Activated T-helper 1 cell treated with anti-CD3 and anti-CD28 coated beads, Interleukin-12 subunit alpha, Interleukin-12 subunit beta, Interleukin-2, Interleukin-4 antibody, amounts not matched to agents 30 ng/mL and 10 ng/mL and 1 ng/mL, durations not matched to agents 14 hours and 24 hours and 36 hours (primary cell): ENCODE measurements at places on chromosomes 3 and 15.
A peak's percentile ranks its signal among the peaks of the same experiment; 100 is the strongest.

- no peak overlapping the region for H3K4me3 ChIP-seq
- DNase-seq = no peak
- H3K36me3 ChIP-seq = peaks cover 22% of the 10 kb centered on the region
- no peaks in the 10 kb centered on the region for H3K4me1 ChIP-seq
These were observed 39.6 kb downstream of the NIPA2 start for GRCh38 chr15:22878103-22878502.

DNA sequence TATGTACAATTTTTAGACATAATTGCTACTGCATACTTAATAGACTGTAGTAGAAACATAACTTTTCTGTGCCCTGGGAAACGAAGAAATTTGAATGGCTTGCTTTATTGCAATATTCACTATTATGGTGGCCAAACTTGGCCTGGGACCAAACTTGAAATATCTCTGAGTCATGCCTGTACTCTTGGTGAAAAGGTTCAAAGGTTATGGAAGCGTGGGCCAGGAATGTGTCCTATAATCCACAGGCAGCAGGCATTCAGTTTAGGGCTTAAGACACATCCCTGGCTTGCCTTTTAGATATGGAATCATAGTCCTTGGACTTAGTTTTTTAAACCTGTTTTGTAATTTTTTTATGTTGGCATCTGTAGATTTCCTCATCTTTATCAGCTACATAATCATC is 124.3 kb downstream of the LRIG1 start:
- H3K27ac ChIP-seq = no peak overlapping the region
- H3K4me3 ChIP-seq = no peak overlapping the region
- no peaks in the 10 kb centered on the region for H3K27me3 ChIP-seq
- peaks cover 40% of the 10 kb centered on the region for H3K36me3 ChIP-seq
- peaks cover 9% of the 10 kb centered on the region for H3K4me1 ChIP-seq
- DNase-seq = no peak

DNA sequence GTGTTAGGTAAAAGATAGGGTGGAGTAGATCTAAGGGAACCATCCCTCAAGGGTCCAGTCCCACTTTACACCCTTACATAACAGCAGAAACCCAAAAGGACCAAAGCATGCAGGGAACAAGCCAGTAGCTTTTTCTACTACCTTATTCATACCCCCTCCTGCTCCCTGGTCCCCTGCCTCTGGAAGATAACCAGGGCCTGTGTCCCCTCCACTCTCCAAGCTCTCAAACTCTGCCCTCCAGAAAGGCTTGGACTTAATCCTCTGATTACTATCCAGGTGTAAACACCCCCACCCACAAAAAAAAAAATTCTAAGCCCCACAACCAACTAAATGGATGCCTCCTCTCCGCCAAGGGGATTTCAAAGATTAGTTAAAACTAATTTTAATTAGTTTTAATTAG is 33.9 kb upstream of the STRIT1 start:
- peaks cover 1% of the 10 kb centered on the region for H3K27me3 ChIP-seq
- no peaks in the 10 kb centered on the region for H3K4me1 ChIP-seq
- no peak overlapping the region for H3K4me3 ChIP-seq
- no peak overlapping the region for H3K27ac ChIP-seq

GRCh38 chr3:73652896-73653295 is 28.2 kb upstream of the PDZRN3 start:
- H3K4me1 ChIP-seq = no peaks in the 10 kb centered on the region
- no peak overlapping the region for H3K27ac ChIP-seq
- H3K36me3 ChIP-seq = no peaks in the 10 kb centered on the region
- no peak for DNase-seq
- no peak overlapping the region for H3K4me3 ChIP-seq

DNA sequence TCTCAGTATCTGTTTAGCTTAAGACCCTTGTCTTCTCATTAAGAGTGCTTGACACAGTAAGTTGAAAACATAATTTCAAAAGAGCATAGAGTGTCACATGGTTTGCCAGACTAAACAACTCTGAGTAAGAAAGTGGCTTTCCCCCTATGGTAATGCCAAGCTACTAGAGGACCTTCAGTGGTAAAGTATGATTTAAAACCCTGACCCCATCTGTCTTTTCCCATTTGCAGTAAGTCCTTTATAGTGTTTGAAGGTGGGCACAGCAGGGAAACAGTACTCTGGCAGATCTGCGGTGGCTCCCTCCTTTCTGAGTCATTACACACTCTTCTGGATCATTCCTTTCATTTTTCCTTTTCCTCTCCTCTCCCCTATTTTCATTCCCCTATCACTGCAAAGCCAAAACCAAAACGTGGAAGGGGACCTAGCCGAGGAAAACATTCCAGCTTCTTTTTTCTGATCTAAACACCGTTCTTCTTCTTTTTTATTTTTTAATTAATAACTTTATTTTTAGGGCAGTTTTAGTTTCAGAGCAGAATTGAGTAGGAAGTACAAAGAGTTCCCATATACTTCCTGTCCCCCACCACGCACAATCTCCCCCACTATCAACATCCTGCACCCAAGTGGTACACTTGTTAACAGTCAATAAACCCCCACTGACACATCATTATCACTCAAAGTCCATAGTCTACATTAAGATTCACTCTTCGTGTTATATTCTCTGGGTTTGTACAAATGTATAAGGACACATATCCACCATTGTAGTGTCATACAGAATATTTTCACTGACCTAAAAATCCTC is 74.7 kb downstream of the PPARG start:
- no peaks in the 10 kb centered on the region for H3K36me3 ChIP-seq
- peaks cover 2% of the 10 kb centered on the region for H3K27me3 ChIP-seq
- no peak overlapping the region for H3K4me3 ChIP-seq
- DNase-seq = no peak
- H3K27ac ChIP-seq = no peak overlapping the region

DNA sequence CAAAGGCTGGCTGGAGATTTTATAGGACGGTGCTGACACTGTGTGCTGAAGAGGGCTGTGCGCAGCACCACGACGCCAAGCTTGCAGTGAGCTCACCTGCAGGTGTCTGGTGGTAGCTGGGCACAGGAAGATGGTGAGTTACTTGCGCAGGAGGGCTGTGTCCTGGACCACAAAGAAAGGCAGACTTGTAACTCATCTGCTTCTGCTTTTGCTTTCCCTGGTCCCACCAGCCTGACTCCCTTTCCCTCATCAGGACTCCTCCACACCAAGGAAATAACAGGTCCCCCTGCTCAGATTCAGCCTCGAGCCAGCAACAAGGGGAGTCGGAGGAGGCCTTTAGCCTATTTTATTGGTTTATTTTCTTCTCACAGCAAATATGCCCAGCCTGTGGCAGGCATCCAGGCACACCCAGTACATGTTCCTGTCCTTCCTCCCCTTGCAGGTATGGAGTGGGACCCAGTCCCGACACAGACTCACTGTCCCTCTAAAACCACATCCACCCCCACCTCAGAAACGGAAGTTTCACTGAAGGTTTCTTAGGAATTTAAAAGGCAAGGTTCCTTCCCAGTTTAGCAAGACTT is 35.6 kb upstream of the FLNB start:
- DNase-seq = no peak
- no peak overlapping the region for H3K27ac ChIP-seq
- no peaks in the 10 kb centered on the region for H3K36me3 ChIP-seq
- no peaks in the 10 kb centered on the region for H3K27me3 ChIP-seq
- H3K4me3 ChIP-seq = no peak overlapping the region
- H3K4me1 ChIP-seq = peaks cover 3% of the 10 kb centered on the region

- DNase-seq = no peak
- H3K4me3 ChIP-seq = no peak overlapping the region
- no peak overlapping the region for H3K27ac ChIP-seq
- no peaks in the 10 kb centered on the region for H3K36me3 ChIP-seq
- H3K27me3 ChIP-seq = peaks cover 12% of the 10 kb centered on the region
These were observed 116.1 kb downstream of the IMPG2 start for GRCh38 chr3:101204246-101204645.

- no peaks in the 10 kb centered on the region for H3K4me1 ChIP-seq
- H3K27me3 ChIP-seq = peaks cover 11% of the 10 kb centered on the region
- H3K27ac ChIP-seq = no peak overlapping the region
- DNase-seq = no peak
- H3K4me3 ChIP-seq = no peak overlapping the region
These were observed 37.3 kb upstream of the FXR1 start for GRCh38 chr3:180875124-180875698.

- H3K4me1 ChIP-seq = no peaks in the 10 kb centered on the region
- H3K27ac ChIP-seq = no peak overlapping the region
- DNase-seq = no peak
- H3K36me3 ChIP-seq = no peaks in the 10 kb centered on the region
- H3K27me3 ChIP-seq = peaks cover 5% of the 10 kb centered on the region
- no peak overlapping the region for H3K4me3 ChIP-seq
These were observed 62.1 kb downstream of the RASGRF1 start for GRCh38 chr15:79028411-79028964.

DNA sequence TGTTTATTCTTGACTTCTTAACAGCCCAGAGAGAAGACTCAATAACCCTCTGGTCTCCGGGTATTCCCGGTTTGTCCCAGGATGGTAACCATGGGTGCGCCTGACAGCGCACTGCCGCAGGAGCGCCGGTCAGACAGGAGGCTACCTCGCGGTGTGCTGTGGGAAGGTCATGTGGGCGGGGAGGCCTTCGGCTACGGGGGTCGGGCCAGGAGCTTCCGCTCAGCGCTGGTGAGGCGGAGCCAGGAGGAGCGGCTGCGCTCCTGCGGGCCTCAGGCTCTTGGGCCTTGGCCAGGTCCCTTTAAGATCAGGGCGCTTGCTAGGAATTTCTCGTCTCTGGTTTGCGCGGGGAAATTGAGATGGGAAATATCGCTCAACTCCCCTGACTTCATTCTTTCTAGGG is 182.3 kb upstream of the NDN start:
- H3K27ac ChIP-seq = no peak overlapping the region
- H3K4me1 ChIP-seq = no peaks in the 10 kb centered on the region
- DNase-seq = no peak
- H3K4me3 ChIP-seq = no peak overlapping the region

DNA sequence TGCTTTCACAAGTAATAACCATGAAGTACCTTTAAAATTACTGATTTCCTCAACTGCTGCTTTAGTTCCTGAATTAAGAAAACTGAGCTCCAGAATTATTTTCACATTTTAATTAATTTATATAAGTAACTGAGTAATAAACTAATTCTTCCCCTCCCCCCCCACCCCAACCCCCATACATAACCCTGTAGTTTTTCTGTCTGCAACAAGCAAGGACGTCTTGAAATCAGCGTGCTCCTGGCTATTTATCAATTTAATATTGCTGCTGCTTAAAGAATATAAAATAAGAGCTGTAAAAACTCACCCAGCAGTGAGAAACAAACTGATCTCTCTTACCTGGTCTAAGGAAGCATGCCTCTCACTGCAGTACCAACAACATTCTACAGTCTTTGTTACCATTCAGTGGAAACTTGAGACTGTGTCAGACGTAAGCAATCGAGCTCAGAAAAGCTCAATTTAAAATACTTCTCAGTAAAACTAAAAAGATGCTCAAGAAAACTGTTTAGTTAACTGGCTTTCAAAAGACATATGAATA is 121.0 kb downstream of the TFDP2 start:
- peak overlapping the region; percentile 87 for H3K4me3 ChIP-seq
- H3K27me3 ChIP-seq = no peaks in the 10 kb centered on the region
- peaks cover 4% of the 10 kb centered on the region for H3K36me3 ChIP-seq
- H3K27ac ChIP-seq = peak overlapping the region; percentile 49
- H3K4me1 ChIP-seq = peaks cover 18% of the 10 kb centered on the region
- peak; percentile 22 for DNase-seq

DNA sequence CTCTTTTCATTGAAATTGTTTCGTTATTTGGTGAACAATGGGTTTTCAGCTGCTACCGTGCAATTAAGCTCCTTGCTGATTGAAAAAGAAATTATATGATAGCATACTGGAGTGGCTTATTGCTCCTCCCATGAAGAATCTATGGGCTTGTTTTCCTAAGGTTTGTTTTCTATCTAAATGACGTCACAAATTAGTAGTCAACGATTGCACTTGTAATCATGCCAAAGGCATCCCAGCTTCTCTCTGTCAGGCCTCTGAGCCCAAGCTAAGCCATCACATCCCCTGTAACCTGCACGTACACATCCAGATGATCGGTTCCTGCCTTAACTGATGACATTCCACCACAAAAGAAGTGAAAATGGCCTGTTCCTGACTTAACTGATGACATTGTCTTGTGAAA is 388.0 kb upstream of the LMCD1 start:
- no peak overlapping the region for H3K27ac ChIP-seq
- H3K36me3 ChIP-seq = no peaks in the 10 kb centered on the region
- H3K4me1 ChIP-seq = no peaks in the 10 kb centered on the region
- no peak for DNase-seq
- peaks cover 2% of the 10 kb centered on the region for H3K27me3 ChIP-seq

DNA sequence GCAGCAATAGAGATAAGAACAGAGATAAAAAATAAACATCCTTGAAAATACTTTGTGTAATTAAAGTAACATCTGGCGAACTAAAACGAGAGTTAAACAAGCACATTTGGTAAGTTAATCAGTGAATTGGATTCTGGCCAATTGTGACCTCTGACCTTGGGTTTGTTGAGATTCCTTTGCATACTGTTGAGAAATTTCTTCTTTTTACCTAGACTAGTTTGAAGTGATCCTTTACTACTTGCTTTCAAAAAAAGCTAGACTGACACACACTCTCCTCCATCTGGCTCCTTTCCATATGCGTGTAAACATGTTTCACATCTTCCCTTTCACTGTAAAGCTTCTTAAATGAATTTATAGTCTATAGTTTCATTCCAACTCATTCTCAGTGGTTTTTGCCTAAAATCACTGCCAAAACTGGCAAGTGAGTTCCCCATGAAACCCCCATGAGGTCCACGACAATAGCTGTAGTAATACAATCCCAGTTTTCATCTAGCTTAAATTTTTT is 17.3 kb upstream of the GBE1 start:
- no peaks in the 10 kb centered on the region for H3K4me1 ChIP-seq
- no peak for DNase-seq
- H3K27ac ChIP-seq = no peak overlapping the region
- no peaks in the 10 kb centered on the region for H3K27me3 ChIP-seq
- no peaks in the 10 kb centered on the region for H3K36me3 ChIP-seq

GRCh38 chr3:160545504-160545871 is 19.9 kb downstream of the KPNA4 start:
- no peak overlapping the region for H3K4me3 ChIP-seq
- peaks cover 31% of the 10 kb centered on the region for H3K4me1 ChIP-seq
- H3K27ac ChIP-seq = peak overlapping the region; percentile 3
- no peaks in the 10 kb centered on the region for H3K27me3 ChIP-seq

DNA sequence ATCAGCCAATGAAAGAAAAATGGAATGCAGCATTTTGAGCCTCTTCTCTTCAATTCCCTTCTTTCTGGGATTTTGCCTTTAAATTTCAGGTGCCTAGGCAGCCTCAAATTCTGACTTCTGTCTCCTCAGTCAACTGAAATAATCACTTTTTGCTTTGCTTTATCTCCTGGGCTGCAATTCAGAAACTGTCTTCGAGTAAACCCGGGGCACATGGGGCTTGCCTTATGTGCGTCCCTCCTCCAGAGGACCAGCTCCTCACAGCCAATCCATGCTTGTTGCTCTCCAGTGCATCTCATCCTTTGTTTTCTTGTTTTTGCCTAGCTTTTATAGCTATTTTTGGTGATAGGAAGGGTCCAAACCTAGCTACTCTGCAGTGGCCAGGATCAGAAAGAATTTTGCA is 8.8 kb downstream of the RTP3 start:
- H3K4me3 ChIP-seq = no peak overlapping the region
- H3K36me3 ChIP-seq = no peaks in the 10 kb centered on the region
- H3K4me1 ChIP-seq = no peaks in the 10 kb centered on the region
- DNase-seq = no peak
- H3K27me3 ChIP-seq = peaks cover 14% of the 10 kb centered on the region
- no peak overlapping the region for H3K27ac ChIP-seq

- H3K27me3 ChIP-seq = peaks cover 2% of the 10 kb centered on the region
- peaks cover 66% of the 10 kb centered on the region for H3K4me1 ChIP-seq
- no peaks in the 10 kb centered on the region for H3K36me3 ChIP-seq
These were observed 353.2 kb upstream of the PROK2 start for GRCh38 chr3:72137865-72138861.

- DNase-seq = no peak
- H3K4me1 ChIP-seq = no peaks in the 10 kb centered on the region
- no peaks in the 10 kb centered on the region for H3K27me3 ChIP-seq
- H3K4me3 ChIP-seq = no peak overlapping the region
- no peaks in the 10 kb centered on the region for H3K36me3 ChIP-seq
- H3K27ac ChIP-seq = no peak overlapping the region
These were observed 160.2 kb downstream of the XXYLT1 start for GRCh38 chr3:195110647-195111318.
